ENCODE measurements at places on chromosomes 7 and 10.

GRCh38 chr10:49240946-49241345 is 52.8 kb upstream of the TMEM273 start:
- DNase-seq: no peak

DNA sequence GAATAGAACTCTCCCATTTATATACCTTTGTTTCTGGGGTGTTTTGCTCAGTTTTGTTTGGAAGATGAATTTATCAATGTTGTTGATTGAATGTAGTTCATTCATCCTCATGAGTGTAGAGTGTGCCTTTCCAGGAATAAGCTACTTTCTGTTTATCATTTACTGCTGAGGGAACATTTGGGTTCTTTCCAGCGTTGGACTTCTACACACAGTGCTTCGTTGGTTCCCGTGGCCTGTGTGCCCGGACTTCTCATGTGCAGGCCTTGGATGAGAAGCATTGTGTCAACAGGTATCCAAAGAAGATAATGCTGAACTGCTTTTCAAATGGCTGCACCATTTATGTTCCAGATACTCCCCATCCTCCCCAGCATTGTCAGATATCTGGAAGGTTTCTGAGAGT is 107.6 kb upstream of the TNS3 start:
- no peak for DNase-seq

DNA sequence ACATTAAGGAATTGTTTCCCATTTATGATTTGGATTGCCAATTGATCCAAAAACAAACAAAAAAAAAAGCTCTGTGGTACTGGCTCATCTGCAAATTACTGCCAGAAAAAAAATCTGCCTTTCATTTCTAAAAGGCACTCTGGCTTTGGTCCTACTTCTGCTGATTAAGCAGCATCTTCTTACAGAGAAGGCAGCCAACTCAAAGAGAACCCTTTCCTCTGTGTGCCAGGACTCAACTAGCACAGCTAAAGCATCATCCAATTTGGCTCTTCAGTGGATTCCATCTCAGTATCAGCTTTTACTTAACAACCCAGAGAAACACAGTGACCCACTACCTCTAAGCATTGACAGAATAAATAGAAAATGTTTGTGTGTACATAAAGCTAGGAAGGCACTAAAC is 80.6 kb downstream of the GSAP start:
- DNase-seq: peak; percentile 44

- no peak for DNase-seq
These were observed 33.7 kb downstream of the R3HCC1L start for GRCh38 chr10:98168147-98168546.

- DNase-seq: no peak
These were observed 494 bp upstream of the RHBDD2 start for GRCh38 chr7:75878312-75878768.

DNA sequence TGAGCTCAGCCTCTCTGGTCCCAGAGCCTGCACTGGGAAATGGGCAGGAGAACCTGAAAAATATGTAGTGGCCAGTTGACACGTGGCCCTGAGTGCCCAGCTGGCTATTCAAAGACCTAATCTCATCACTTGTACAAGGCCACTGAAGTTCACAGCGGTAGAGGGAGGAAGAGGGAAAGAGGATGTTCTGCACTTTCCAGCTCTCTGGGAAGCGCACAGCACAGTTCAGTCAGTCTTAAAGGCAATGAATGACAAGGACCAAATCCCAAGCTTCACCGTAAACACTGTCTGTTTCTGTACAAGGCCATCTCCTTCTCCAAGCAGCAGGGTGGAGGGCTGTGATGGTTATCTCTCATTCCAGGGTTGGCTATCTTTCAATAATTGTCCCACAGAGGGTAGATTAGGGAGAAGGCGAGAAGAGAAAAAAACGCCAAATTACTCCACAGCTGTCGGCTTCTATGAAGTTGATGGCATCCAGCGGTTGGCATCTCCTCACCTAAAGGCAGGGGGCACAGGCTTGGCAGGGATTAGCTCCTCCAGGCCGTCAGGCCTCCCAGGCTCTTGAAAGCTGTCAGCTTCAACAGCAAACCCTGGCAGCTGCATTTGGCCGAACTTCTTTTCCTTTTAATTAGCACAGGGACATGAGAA is 10.6 kb downstream of the SFMBT2 start:
- DNase-seq: no peak

DNA sequence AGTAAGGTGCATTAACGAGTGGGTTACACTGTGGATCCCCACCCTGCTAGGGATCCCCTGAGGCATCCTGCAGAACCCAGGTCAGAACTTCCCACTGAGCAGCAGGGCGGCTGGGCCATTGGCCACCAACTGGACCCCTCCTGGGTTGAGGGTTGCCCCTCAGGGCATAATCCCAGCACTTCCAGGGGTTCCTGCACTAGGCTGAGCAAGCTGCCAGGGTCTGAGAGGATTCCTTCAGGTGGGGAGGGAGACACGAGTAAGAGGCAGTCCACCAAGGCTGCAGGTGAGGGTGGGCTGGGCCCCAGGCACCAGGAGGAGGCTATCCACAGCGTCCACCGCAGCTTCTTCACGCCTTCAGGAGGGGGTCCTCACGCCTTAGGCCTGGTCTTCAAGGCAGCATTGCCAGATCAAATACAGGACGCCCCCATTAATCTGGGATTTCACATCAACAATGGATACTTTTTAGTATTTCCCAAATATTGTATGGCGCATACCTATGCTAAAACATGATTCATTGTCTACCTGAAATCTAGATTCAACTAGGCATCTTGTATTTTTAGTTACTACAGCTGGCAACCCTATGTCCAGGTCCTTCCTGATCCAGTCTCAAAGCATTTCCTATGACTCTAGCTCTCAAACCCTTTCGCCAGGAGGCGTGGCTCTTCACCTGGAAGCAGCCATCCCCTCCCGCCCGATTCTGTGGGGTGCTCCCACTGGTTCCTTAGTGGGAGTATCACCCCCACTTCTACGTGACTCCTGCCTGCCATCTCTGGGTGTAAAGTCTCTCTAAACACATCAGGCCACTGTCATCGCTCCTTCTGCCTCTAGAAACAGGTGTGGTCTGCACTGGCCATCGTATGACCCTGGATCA is 4.1 kb downstream of the PRKAG2 start:
- no peak for DNase-seq

- no peak for DNase-seq
These were observed 1198.6 kb downstream of the GATA3 start for GRCh38 chr10:9253121-9253520.

GRCh38 chr7:23349484-23350157 is 50.5 kb downstream of the MALSU1 start:
- peak; percentile 15 for DNase-seq

DNA sequence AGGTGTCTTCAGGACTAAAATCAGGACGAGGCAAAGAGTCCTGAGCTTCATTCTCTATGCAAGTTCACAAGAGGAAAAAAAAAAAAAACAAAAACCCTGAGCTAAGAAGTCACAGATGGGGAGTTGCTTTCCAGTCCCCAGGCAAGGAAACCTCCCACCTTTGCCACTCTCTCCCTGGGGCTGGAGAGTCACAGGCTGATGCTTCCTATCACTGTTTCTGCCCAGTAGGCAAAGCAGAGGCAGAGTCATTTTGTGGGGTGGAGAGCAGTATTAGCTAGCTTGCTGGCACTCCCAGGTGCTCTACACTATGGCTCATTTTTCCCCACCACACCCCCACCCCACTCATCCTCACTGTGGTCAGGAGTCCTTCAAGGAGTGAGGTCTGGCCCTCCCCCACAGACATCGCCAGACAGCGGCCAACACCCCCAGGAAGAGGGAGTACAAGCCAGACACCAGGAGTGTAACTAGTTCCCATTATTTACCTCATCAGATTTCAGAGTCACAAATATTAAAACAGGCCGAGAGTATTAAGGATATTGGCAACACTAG is 34.6 kb upstream of the UNC5B start:
- DNase-seq: no peak

- no peak for DNase-seq
These were observed 27.4 kb downstream of the FAM241B start for GRCh38 chr10:69657430-69657829.

DNA sequence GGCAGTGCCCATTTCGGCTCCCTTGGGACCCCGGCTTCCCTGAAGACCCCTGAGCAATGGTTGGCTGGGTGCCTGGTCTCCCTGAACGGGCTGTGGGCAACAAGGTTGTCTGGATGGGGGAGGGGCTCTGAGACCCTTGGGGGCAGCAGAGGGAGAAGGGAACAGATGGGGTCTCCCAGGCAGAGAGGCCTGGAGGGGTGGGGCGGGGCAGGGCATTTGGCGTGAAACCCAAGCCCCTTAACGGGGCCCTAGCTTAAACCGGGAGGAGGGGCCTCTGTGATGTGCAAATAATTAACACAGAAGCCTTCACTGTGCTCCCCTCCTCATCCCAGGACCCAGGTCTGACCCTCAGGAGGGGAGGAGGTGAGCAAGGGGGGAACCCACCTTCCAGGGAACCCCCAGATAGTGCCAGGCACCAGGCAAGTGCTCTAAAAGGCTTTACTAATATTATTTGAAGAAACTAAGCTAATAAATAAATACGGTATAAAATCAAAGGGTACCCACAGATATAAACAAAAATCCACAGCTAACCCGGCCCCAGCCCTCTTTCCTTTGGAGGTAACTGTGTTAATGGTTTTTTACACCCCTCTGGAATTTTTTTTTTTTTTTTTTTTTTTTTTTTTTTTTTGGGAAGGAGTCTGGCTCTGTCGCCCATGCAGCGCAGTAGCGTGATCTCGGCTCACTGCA is 170.8 kb downstream of the RNF216 start:
- no peak for DNase-seq

GRCh38 chr10:110009736-110010475 is 2.1 kb downstream of the ADD3 start:
- no peak for DNase-seq

DNA sequence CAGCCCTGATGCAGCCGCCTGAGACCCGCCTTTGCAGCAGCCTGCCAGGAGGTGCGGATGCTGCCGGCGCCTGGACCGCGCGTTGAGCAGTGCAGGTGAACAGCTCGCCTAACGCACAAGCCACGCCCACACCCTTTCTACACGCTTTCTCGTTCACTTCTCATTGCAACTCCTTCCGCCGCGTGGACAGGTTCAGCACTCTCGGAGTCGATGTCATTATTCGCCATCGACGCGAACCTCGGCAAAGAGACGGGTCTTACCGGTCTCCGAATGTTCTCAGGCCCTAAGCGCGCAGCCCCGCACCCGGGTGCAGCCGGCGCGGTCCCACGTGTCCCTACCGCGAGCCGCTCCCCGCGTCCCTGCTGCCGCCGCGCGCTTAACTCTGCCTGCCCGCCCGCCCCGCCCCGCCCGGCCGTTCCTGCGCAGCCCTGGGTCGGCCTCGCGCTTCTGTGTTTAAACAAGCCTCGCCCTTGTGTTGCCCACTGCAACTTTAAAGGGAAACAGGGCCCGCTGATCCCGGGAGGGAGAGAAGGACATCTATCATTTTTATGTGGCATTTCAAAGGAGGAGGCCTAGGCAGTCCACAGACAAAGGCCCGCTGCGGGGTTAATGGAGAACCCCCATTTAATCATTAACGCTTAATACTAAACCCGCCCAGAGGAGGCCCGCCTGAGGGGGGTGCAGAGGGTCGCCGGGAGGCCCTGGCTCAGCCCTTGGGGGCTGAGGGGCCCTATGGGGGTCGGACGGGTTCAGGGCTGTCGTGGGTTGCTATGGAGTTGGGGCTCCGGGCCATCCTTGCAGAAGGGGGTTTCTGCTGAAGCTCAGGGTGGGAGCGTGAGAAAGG is 128.5 kb downstream of the WDR11 start:
- DNase-seq: no peak

DNA sequence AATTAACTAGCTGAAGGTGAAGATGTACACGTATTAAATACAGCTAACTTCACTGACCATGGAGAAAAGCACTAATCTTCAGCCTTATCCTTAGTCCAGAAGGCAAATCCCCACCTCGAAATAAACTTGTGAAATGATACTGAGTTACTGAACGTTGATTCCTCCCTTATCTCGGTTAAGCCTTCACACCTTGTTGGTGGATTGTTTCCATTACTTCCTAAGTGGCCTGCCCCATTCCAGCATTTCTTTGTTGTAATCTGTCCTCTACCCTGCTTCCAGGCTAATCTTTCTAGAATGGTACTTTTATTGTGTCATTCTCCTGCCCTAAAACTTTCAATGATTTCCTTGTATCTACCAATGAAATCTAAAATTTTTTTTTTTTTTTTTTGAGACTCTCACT is 68.6 kb downstream of the BUB3 start:
- no peak for DNase-seq

- DNase-seq: no peak
These were observed 11.8 kb downstream of the TMEM72 start for GRCh38 chr10:44922796-44923545.

DNA sequence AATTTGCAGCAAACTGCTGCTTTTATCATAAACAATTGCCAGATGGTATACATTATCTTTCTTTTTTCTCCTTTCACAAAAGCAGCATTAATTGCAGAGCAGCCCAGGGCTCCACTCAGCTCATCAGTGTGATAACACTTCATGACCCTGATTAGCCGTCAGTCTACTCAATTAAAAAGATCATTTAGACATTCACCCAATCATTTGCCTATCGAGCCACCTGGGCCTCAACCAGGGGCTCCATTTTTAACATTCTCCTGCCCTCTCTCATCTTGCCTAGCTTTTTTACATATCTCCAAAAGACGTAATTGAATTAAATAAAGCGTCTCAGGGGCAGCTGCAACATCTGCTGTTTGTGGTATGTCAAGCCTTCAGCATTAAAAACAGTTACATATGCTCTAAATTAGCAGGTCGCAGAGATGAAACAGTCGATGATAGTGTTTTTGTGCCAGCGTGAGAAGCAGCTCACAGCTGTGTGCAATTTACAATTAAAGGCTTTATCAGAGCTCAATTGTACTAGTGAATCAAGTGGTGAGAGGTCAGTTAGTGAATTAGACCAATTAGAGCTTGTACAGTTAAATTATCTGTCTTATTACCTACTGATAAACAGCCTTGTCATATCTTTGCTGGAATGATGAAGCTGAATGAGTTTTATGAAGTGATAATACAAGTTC is 522.5 kb downstream of the ETV1 start:
- peak; percentile 56 for DNase-seq

GRCh38 chr7:22787951-22788350 is 34.7 kb downstream of the TOMM7 start:
- DNase-seq: peak; percentile 83

DNA sequence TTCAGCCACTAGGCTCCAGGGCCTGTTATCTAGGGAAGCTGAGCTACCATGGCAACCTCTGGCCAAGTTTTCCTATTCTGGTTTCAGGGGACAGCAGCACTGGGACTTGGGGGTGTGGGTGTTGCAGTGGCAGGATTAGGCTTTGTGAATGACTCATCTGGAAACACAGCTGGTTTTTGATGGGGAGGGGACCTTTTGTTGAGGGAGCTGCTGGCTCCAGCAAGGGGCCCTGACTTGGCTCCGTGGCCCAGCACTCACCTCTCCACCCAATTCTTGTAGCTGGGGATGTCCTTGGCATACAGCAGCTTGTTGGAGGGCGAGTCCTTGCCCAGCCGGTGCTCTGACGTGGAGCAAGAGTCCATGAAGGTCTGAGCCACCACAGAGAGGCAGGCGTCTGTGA is 435.9 kb downstream of the PLXNA4 start:
- no peak for DNase-seq

GRCh38 chr10:101235766-101236165 is 6.5 kb upstream of the LBX1 start:
- no peak for DNase-seq

- no peak for DNase-seq
These were observed 10.1 kb upstream of the CSTF2T start for GRCh38 chr10:51709324-51709972.

- no peak for DNase-seq
These were observed 84.0 kb downstream of the ORC5 start for GRCh38 chr7:104123786-104124185.

- no peak for DNase-seq
These were observed 71.4 kb upstream of the PRSS58 start for GRCh38 chr7:142329062-142329790.

- DNase-seq: no peak
These were observed 69.4 kb downstream of the VOPP1 start for GRCh38 chr7:55502858-55503440.

Data from NCI-H446 (cell line).